Caki2 (cell line): ENCODE measurements at places on chromosomes 11 and 22. TPM values are rescaled to one million over a fixed set of nuclear protein-coding genes. Genes with fewer than 3 reads are reported as not detected.

- DNase-seq, result peak; percentile 73
Observed at GRCh38 chr11:45285930-45286632, at the start of gene SYT13. Gene SYT13, minus strand, starts transcription at chr11:45286341. Its CDS starts 134 bp downstream, at chr11:45286207.

DNA sequence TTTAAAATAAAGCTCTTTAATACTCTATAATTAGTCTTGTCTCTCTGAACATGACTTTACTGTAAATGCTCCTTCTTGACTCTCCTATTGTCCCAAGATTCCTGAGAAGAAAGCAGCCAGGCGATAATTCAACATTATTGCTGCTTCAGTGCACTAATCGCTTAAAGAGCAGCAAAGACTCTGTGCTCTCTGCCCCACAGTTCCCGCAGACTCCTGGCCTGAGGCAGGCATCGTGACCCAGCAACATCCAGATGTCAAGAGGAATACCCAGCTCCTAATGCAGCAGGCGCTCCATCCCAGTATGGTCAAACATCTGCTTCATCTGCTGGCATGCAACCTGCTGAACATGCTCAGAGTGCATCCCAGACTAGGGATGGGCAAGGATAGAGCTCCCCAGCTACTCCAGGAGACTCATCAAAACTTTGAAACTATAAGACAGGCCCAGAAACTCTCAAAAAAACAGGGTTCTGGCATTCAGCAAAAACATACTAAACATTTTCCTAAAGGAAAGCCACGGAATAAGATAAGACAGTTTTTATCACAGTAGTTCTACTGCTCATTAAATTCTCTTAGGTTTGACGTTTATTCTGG lies 270.0 kb downstream of the SOX6 start:
- DNase-seq, result no peak

GRCh38 chr11:33320016-33320813 lies 63.0 kb downstream of the HIPK3 start:
- DNase-seq, result no peak

GRCh38 chr11:29782447-29782846 lies 234.4 kb downstream of the KCNA4 start:
- DNase-seq, result no peak

DNA sequence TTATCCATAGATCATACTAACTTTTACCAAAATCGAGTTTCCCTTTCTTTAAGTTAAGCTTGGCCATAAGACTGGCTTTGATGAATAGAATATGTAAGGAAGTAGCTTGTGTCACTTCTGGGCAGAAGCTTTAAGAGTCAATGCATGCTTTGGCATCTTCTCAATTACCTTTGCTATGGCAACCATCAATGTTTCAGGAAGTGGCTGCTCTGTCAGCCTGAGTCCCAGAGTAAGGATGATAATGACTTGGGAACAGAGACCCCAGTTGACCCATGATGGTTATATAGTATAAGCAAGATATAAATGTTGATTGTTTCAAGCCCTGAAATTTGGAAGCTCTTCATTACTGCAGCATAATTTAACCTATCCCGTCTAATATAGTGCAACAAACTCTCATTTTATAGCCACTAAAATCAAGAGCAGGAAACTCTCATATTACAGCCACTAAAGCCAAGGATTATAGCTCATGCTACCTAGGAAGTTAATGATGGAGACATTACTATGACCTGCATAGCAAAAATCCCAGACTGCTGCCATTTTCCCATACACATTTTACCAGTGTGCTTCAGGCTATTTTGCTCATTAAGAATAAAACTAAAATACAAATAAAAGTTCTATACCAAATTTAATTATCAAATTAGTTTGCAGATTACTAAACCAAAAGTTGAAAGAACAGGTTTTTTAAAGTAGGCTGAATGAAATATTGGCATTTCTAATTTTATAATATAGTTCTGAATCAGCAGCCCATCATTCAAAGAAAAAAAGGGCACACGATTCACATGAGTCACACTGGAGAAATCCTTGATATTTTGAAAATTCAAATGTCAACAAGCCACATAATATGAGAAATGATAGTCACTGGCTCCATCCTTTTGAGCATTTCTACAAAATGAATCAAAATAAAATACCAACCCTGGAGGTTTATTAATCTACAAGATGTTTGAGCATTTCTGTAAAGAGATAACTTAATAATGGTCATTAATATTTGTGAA lies 23.8 kb downstream of the FSHB start:
- DNase-seq, result no peak

DNA sequence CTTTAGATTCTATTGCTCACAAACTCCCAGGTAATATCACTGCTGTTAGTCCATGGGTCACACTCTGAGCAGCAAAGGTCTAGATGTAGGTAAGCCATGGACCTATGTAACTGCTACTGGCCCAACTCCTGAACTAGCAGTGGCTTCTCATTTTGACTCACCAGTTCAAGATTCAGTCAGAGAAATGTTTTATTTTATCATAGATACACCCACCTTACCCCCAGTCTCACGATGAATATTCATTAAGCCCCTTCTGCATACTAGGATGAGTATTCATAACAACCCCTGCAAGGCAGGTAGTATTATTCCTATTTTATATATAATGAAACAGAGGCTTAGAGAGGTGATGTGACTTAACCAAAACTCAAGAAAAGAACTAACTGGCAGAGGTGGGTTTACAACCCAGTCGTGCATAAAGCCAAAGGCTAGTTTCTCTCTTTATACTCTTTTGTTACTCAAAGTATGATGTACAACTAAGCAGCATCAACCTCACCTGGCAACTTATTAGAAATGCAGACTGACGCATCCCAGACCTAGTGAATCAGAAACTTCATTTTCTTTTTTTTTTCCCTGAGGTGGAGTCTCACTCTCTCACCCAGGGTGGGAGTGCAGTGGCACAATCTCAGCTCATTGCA lies 957.6 kb upstream of the CCDC90B start:
- DNase-seq, result no peak

- no peak for DNase-seq
Observed at GRCh38 chr22:44557064-44557748, 59.2 kb upstream of the RTL6 start.

- no peak for DNase-seq
Observed at GRCh38 chr11:15863411-15863810, 492.9 kb downstream of the SOX6 start.

- no peak for DNase-seq
Observed at GRCh38 chr11:117564321-117564720, 232.7 kb downstream of the DSCAML1 start.

GRCh38 chr22:33889748-33890147 lies 30.5 kb downstream of the LARGE1 start:
- DNase-seq, result no peak

- DNase-seq, result no peak
Observed at GRCh38 chr11:88861618-88862017, 204.2 kb downstream of the GRM5 start.

DNA sequence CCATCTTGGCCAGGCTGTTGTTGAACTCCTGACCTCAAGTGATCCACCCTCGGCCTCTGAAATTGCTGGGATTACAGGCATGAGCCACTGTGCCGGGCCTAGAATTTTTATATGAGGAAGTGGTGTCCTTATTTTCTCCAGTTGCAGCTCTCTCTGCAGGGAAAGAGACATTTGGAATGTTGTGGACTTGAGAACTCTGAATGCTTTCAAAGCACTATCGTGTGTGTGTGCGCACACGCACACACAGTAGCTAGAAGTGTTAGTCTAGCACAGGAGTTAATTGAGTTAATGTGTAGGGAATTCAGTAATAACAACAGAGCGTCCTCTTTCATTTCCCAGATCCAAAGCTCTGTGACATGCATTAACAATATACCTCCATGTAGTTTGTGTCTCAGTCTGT lies 164.0 kb upstream of the RASSF10 start:
- DNase-seq, result peak; percentile 68

GRCh38 chr11:82796998-82797961 lies 63.6 kb upstream of the FAM181B start:
- no peak for DNase-seq

- DNase-seq, result no peak
Observed at GRCh38 chr22:43077121-43077877, 11.9 kb downstream of the TTLL1 start.

- no peak for DNase-seq
Observed at GRCh38 chr11:72380132-72380503, 54.2 kb downstream of the CLPB start.

DNA sequence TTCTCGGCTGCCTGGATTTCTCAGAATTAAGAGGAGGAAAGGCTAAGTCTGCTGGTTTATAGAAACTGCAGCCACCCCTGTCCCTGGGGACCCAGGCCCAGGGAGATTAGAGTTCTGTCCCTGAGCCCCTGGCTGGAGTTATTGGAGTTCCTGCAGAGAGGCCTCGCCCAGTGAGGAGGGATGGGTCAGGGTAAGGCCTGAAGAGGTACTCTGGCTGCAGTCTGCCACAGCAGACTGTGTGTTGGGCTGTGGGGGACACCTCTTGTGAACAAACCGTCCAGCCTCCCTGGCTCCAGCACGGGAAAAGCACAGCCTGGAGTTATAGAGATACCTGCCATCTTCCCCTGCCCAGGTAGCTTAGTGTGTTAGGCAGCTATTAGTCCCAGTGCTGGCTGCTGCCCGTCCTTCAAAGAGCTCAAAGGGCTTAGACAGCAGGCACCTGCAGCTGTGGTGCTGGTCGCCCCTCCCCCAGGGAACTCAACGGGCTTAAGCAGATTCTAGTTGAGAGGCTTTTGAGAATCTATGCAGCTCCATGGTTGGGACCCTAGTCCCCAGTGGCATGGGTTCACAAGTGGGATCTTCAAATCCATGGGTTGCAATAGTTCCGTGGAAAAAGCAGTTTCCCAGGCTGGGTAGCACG lies 36.6 kb upstream of the MUC15 start:
- no peak for DNase-seq

DNA sequence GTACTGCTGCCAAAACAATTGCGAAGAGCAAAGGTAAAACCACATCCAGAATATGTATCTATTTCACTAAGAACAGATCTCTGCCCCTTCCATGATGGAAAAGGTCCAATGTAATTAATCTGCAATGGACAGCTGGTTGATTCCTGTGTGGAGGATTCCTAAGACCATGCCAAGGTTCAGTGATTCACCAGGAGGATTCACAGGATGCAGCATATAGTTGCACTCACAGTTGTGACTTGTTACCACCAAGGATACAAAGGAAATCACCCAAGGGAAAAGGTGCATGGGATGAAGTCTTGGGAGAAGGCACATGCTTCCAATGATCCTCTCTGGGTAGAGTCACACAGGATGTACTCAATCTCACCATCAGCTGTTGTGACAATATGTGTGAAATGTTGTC lies 35.1 kb upstream of the CUL5 start:
- DNase-seq, result no peak

DNA sequence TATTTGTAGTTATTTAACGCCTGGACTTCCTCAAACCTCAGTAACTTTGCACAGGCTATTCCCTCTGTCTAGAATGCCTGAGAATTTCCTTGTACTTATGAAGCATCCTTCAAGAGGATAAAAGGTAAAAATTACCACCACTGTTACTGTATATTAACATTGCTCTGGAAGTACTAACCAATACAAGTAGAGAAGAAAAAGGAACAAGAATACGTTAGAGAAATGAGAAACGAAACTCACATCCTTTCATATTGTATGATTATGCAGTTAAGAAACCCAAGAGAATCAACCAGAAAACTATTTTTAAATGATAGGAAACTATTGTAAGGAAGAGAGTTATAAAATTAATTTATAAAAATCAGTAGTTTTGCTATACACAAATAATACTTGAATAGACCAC lies 48.2 kb upstream of the OR5P2 start:
- no peak for DNase-seq

DNA sequence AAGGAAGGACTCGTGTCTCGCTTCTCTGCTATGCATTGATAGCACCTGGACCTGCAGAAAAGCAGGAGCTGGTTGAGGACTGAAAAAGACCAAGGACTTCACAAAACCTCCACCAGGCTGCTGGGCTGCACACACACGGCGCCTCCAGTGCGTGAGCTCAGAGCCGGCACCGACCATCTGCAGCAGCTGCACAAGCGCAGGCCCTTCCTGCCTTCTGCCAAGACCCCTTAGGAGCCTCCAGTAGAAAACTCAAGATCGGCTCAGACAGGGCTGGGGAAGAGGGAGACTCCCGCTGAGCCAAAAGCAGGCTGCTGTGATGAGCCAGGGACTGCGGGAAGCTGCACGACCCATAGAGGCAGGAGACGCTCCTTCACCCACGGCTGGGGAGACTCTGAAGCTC lies 70.9 kb downstream of the PHF21B start:
- no peak for DNase-seq

- DNase-seq, result no peak
Observed at GRCh38 chr11:108063410-108063809, 54.7 kb downstream of the CUL5 start.

DNA sequence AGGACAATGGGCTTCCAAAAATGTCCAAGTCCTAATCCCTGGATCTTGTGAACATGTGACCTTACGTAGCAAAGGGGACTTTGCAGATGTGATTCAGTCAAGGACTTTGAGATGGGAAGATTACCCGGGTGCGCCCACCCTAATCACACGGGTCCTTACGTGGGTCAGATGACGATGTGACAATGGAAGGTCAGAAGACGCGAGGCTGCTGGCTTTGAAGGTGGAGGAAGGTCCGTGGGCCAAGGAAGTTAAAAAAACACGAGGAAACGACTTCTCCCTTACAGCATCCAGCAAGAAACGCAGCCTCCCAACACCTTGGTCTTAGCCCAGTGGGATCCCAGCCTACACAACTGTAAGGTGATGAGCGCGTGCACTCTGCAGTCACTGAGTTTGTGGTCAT lies 860.1 kb downstream of the TBC1D22A start:
- DNase-seq, result no peak

- no peak for DNase-seq
Observed at GRCh38 chr11:45270946-45271716, 15.0 kb downstream of the SYT13 start.

- no peak for DNase-seq
Observed at GRCh38 chr11:116042146-116042545, 537.9 kb upstream of the CADM1 start.

- no peak for DNase-seq
Observed at GRCh38 chr22:50711446-50712340, 26.3 kb upstream of the ACR start.

GRCh38 chr11:91173701-91174100 lies 950.9 kb upstream of the CHORDC1 start:
- DNase-seq, result no peak

GRCh38 chr22:22916215-22916951 lies 28.8 kb downstream of the IGLL5 start:
- DNase-seq, result no peak

CELSR1 gene
- total RNA-seq, result 94.1 and 98.7 TPM in 2 replicates

LSP1 gene
- total RNA-seq, result not detected in 2 replicates

ABCG4 gene
- not detected in 2 replicates for total RNA-seq

MIAT gene
- total RNA-seq, result 0.20 TPM in 1 of 2 replicates, not detected in the other

SEPTIN3 gene
- total RNA-seq, result 1.7 and 2.8 TPM in 2 replicates

BIK gene
- 14.9 and 27.0 TPM in 2 replicates for total RNA-seq

TSGA10IP gene
- not detected in 2 replicates for total RNA-seq

IGSF22 gene
- total RNA-seq, result not detected in 2 replicates

OR8D1 gene
- not detected in 2 replicates for total RNA-seq

KRTAP5-8 gene
- total RNA-seq, result not detected in 2 replicates

YAP1 gene
- 5.2 and 16.8 TPM in 2 replicates for total RNA-seq

OPCML gene
- 0.07 TPM in 1 of 2 replicates, not detected in the other for total RNA-seq

TECTA gene
- total RNA-seq, result 0.78 TPM in 1 of 2 replicates, not detected in the other

BCO2 gene
- 8.1 and 8.9 TPM in 2 replicates for total RNA-seq

MAJIN gene
- 0.38 TPM in 1 of 2 replicates, not detected in the other for total RNA-seq

ROBO4 gene
- not detected in 2 replicates for total RNA-seq

OR5P2 gene
- not detected in 2 replicates for total RNA-seq

MYO7A gene
- total RNA-seq, result not detected in 2 replicates

GRAMD1B gene
- 4.2 and 7.6 TPM in 2 replicates for total RNA-seq

REXO2 gene
- total RNA-seq, result 76.3 and 119 TPM in 2 replicates
